ENCODE measurements at places on chromosomes 16 and 17.

DNA sequence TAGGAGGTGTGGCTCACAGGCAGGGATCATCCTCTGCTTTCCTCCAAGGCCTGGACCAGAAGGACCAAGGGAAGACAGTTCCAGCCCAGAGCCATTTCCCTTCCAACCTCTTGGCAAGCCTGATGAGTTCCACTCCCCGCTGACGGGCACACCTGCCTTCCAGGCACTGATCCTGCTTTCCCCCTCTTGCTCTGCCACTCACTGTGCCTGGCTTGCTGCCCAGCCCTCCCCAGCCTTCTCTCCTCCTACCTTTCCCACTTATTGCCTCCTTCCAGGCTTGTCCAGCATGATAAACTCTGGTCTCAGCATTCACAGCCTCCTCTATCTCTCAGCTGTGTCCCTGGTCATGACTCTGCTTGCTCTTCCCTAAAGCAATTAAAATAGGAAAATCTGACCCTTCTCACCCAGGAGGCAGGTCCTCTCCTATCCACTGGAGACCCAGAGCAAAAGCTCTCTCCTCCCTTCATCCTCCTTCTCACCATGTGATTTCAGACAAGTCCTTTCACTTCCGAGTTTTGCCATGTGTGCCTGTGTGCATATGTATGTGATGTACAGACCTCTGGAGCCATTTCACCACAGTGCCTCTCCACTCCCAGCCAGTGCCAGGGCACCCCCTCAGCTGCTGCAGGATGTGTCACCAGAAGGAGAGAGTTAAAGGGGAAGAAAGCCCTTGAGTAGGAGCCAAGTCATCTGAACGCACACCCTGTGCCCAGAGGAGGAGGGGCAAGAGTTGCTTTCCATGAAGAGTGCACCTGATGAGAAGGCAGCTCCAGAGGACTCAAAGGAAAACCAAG, 13.4 kb upstream of the TMEM170A start:
- no peak for DNase-seq

DNA sequence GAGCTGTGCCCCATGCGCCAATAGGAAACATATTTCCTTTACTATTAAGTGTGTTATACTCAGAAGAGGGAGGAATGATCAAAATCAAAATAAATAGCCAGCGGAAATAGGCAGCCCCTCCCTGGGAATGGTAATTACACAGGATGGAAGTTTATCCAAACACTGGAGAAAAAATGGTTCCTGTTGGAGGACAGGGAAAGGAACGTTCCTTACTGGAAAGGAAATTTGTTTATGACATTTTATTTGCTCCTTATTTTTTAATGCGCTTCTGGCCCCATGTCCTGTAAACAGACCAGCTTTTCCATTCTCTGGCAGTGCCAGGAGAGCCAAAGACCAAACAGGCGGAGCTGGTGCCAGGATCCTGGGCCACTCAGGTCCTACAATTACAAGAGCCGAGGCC, 273.7 kb downstream of the SOX9 start:
- no peak for DNase-seq

GRCh38 chr17:70159980-70160379, 9.4 kb upstream of the KCNJ2 start:
- no peak for DNase-seq

- no peak for DNase-seq
These were observed 23.5 kb upstream of the RPL13 start for GRCh38 chr16:89536886-89537548.

GRCh38 chr17:76671912-76672262, 28.3 kb upstream of the ST6GALNAC1 start:
- DNase-seq, result no peak

DNA sequence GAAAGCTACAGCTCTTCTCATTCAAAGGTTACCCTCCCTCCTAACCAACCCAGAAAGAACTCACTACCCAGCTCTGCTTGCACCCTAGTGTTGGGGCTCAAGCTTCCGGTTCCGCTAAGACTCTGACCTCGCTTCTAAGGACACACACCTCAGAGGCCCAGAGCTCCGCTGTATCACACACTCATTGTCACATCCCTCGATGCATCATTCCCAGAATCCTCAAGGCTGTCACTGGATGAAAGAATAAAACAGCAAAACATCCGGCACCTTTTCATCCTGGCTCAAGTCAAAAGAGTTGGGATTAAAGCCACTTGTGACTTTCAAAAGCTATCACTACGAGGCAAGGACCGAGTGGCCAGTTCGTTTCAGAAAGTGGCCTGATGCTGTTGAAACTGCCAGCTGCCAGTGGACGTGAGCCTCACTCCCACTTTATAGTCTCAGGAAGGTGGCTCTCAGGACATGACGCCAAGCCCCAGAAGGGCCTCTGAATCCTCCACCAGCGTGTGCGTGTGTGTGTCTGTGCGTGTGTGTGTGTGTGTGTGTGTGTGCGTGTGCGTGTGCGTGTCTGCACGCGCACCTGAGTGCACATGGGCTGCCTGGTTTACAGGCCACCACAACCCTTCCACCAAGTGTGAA, 29.0 kb downstream of the ZFHX3 start:
- no peak for DNase-seq

- DNase-seq, result no peak
These were observed 195.2 kb downstream of the PARN start for GRCh38 chr16:14434860-14435259.

- no peak for DNase-seq
These were observed 21.2 kb downstream of the SAP30BP start for GRCh38 chr17:75688209-75688825.

GRCh38 chr17:44919885-44920564, 4.7 kb upstream of the GFAP start:
- DNase-seq, result peak; percentile 34

DNA sequence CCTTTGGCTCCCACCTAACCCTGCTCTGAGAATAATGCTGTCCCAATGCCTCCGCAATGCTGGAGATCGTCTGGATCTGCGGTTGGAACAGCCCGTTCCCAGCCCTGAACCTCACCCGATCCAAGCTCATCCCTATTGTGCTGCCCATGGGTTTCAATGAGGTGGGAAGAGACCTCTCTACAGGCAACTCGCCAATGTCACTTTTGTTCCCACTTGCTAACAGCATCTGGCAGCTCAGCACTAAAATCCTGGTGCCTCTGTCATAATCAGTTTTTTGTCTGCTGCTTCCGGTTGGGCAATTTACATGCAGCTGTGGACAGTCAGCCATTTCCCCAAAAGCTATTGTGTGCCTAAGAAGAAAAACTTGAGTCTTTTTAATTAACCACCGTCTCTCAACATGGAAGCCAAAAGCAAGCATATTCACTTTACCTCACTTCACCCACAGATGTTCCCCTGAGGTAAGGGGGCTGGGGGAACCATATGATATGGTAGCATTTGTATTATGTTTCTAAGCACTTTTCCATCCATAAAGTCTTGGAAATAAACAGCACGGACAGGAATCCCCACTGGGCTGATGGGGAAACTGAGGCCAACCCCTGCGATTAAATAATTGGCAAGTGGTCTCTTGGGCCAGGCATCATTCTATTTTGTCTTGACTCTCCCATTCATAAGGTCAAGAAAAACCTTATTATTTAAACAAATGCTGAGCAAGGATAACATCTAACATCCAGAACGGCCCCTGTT, 159.2 kb upstream of the CDH5 start:
- DNase-seq, result no peak

- DNase-seq, result no peak
These were observed 59.2 kb downstream of the ANKRD11 start for GRCh38 chr16:89431158-89431584.

- no peak for DNase-seq
These were observed 5.1 kb downstream of the MT4 start for GRCh38 chr16:56569971-56570370.

- DNase-seq, result no peak
These were observed 103.8 kb downstream of the MARF1 start for GRCh38 chr16:15539197-15539596.

- DNase-seq, result no peak
These were observed 154.4 kb downstream of the FOXL1 start for GRCh38 chr16:86732621-86733295.

DNA sequence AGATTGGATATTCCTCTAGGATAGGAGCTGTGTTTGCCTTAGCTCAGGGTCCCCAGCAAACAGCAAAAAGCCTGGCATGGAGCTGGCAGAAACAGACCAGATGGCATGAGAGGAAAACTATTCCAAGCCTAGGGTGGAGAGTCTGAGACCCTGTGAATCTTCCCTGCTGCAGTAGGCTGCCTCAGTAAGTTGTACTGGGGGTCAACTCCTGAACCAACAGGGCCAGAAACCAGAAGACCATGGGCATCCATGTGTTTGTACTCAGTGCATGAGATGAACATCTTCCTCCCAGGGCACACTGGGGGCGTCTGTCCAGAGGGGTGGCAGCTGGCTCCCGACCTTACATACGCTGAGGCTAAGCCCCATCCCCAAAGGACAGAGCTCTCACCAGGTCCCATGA, 214.4 kb downstream of the C16orf78 start:
- DNase-seq, result no peak

DNA sequence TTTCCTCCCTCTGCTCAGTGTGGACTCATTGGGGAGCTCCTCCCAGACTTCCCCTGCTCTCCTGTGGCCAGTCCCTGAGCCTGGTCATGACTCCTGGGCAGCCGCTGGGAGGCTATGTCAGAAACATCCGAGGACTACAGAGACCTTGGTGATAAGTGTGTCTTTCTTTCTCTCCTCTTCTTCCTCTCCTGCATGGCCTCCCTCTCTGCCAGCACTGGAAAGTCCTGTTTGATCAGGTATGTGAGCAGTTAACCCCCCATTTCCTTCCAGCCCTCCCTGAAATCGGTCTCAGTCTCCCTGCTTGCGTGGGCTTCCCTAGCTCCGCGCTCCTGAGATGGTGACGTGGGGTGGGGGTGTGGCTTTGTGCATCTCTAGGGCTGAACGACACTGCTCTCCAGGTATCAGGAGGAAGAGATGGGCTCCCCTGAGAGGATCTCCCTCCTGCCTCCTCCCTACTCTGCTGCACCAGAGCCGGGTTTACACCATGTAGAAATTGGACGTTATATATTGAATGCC, 2.1 kb downstream of the RHBDL3 start:
- DNase-seq, result no peak

GRCh38 chr17:21495281-21495680, 119.1 kb downstream of the KCNJ12 start:
- DNase-seq, result no peak

- no peak for DNase-seq
These were observed 11.2 kb upstream of the TMIGD1 start for GRCh38 chr17:30345089-30345433.

GRCh38 chr17:58279736-58280479, 827 bp downstream of the MPO start:
- no peak for DNase-seq

GRCh38 chr16:59213952-59214351, 479.8 kb upstream of the GOT2 start:
- DNase-seq, result no peak

DNA sequence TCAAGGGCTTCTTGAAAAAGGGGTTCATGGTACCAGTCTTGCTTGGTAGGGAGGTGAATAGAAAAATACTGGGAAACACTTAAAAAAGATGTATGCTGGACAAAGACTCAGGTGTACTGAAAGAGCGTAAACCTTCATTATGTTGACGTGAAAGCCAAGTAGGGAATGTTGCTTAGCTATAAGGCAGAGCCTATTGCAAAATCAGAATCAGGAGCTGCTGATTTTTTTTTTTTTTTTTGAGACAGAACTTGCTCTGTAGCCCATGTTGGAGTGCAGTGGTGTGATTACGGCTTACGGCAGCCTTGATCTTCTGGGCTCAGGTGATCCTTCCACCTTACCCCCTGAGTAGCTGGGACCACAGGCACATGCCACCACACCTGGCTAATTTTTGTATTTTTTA, 3.9 kb downstream of the TMEM94 start:
- DNase-seq, result no peak

DNA sequence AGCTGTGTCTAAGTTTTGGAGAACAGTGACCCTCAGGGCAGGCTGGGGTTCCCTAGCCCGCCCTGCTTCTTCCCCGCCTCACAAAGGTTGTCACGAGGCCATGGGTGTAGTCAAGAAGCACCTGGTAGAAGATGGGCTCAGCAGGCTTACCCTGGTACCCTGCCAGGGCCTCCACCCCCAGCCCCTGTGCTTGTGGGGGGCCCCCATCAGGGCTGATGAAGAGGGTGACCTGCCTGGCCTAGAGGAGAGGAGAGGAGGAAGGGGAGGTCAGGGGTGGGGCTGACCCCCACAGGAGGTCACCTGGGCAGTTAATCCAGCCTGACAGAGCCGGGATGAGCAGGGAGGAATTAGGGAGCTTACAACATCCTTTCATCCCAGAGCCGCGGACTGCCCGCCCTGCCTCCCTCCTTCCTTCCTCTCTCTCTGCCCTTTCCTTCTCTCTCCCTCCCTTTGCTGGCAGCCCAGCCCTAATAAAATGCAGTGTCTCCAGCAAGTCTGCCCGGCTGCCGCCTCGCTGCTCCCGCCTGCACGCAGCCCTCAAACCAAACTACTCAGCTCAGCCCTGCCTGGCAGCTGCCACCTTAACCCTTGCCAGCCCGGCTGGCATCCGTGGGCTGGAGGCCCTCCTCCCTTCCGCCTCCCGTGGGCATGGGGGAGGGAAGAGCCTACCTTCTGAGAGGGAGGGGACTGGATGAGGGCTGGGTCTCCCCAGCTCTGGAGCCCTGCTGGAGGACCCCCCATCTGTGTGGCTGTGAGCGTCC, 7.2 kb downstream of the DLX3 start:
- no peak for DNase-seq

- DNase-seq, result no peak
These were observed 9.4 kb downstream of the TBX4 start for GRCh38 chr17:61461586-61461966.

GRCh38 chr16:85847681-85848601, 48.4 kb downstream of the COX4I1 start:
- no peak for DNase-seq

DNA sequence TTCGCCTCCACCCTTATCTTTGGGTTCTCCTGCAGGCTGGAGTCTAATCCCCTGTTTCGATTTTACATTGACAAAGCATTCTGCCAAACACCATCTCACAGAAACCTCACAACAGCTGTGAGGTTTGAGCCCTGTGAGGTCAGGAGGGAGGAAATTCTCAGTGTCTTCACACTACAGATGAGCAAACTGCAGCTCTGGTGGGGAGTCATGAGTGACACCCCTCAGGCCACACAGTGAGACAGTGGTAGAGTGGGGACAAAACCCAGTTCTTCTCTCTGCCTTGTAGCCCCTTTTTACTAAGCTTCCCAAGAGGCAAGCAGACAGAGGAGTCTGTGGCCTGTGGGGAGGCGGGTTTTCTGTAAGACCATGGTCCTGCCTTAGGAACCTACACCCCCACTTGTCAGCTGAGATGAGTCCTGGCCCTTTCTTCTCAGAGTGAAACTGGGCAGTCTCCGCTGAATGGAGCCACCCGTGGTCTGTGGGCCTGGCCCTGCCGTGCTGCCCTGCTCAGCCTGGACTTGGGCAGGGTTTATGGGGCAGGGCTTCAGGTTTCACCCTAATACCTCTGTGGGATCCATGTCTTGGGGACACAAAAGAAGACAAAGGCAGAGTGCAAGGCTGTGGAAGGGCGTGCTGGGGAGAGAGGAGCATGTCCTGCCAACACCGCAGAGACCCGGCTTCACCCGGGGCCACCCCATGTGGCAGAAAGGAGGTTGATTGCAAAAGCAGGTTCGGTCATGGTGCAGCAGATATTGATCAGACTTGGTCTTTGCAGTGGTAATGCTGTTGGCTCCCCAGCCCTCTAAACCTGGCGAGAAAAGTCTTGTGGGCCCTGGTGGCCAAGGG, 59.0 kb downstream of the ABR start:
- DNase-seq, result no peak

- DNase-seq, result no peak
These were observed 28.3 kb downstream of the PSME3IP1 start for GRCh38 chr16:57157533-57157932.
